ENCODE measurements at places on chromosomes 16 and 17.

- DNase-seq, result no peak
These were observed 4.4 kb downstream of the NSMCE1 start for GRCh38 chr16:27264151-27264550.

DNA sequence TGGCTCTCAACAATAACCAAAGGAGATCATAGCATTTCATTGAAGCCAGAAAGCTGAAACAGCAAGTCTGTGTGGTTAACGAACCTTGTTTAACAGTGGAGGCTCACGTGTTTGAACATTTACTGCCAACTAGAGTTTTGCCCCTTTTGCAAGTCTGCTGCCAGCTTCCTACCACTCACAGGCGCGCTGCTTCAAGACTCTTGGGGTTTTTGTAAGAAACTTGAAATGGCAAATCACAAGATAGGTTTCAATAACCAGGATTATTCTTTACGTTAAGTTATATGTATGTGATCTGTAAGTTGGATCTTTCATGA is 1.2 kb downstream of the SNTB2 start:
- no peak for DNase-seq

DNA sequence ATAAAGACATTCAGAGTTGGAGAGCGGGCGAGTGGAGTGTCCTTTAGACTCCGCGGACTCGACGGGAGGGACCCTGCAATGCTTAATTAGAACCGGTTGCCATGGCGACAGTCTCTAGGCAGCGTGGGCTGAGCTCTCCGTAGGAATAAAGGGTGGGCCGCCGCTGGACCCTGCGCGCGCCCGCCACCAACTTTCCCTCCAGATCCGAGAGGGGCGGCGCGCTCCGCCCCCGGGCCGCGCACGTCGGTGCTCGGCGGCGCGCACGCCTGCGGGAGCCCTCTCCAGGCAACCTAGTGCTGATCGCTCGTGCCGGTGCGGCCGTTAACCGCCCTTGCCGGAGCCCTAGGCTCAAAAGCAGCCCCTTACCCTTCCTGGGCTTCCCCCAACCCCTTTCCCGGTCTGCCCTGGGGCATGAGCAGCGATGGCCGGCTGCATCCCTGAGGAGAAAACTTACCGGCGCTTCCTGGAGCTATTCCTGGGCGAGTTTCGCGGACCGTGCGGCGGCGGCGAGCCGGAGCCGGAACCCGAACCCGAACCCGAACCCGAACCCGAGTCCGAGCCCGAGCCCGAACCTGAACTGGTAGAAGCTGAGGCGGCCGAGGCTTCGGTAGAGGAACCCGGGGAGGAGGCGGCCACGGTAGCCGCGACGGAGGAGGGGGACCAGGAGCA is at the start of gene PPM1E:
Gene PPM1E, plus strand, starts transcription at position 278 of the 669 bp plus-strand sequence.
- no peak for DNase-seq

DNA sequence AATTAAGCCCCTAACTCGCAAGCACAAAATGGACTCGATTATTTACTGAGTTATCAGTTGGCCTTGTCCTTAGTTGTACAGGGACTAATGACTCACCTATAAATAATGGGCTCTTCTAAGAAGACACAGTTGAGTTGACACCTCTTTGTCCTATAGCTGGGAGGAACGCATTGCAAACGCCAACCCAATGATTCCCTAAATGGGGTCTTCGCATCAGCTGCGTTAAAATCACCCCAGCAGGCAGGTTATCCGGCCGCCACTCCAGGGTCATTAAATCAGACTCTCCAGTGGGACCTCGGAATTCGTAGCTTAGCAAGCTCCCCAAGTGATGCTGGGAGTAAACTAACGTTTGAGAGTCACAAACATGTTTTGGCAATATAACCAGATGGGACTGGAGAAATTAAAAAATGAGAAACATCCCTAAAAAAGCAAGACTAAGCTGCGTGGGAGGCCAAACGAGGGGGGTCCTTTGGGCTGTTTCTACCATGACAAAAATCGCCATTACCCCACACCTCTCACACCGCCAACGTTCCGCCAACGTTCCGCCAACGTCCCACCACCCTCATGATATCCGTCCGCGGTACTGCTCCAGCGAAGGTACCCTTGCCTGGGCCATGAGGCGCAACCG is 932 bp upstream of the NFE2L1 start:
- no peak for DNase-seq

GRCh38 chr17:5638596-5638995 is 54.3 kb upstream of the NLRP1 start:
- DNase-seq, result no peak

All from vagina (tissue), 2 donors.